ENCODE measurements at places on chromosomes 7 and 10.
A peak's percentile ranks its signal among the peaks of the same experiment; 100 is the strongest.

GRCh38 chr10:14531974-14532373 lies 201.2 kb upstream of the FRMD4A start:
- DNase-seq, result no peak

- no peak for DNase-seq
Measured at GRCh38 chr7:110974441-110974840, 116.5 kb upstream of the LRRN3 start.

DNA sequence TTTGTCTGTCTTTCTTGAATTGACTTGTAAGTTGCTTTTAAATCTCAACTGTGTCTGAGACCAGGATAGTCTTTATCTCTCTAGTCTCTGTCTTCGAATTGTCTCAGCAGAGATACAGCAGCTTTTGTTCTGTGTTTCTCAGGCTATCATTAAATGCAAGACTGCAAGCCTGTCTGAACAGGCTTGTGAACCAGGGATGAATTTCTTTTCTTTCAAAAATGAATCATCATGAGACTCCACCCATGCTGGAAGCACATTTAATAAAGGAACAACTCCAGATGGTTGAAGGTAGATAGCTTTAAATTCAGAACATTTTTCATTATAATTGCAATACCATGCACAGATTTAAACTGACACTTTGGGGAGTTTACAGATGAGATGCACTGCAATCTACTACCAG lies 155.9 kb downstream of the SEC23IP start:
- DNase-seq, result no peak

- no peak for DNase-seq
Measured at GRCh38 chr10:101576211-101576863, 11.7 kb downstream of the POLL start.

- DNase-seq, result no peak
Measured at GRCh38 chr10:36899652-36900051, 225.7 kb upstream of the ANKRD30A start.

DNA sequence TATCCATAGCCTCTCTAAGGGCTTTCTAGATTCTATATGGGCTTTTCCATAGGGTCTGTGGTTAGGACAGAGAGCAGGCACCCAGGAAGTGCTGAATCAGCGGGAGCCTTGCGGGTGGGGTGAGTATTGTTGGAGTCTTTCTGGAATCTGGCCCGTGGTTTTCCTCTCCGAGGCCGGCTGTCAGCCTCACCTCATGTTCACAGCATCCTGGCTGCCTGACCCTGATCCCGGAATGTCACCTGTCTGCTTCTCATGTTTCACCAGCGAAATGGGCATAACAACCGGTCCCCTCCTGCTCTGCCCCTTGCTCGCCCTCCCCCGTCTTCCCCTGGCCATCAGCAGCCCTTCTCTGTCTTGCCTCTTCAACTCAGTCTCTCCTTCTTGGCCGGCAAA lies 36.5 kb downstream of the DDIT4 start:
- DNase-seq, result no peak

- no peak for DNase-seq
Measured at GRCh38 chr10:44587488-44588318, 202.8 kb upstream of the CXCL12 start.

- DNase-seq, result no peak
Measured at GRCh38 chr7:107581387-107582013, 1.5 kb downstream of the BCAP29 start.

- DNase-seq, result no peak
Measured at GRCh38 chr10:8531116-8531515, 476.6 kb downstream of the GATA3 start.

- DNase-seq, result no peak
Measured at GRCh38 chr7:117364339-117365080, 41.7 kb upstream of the WNT2 start.

GRCh38 chr10:60406182-60406581 lies 16.5 kb upstream of the ANK3 start:
- DNase-seq, result no peak

DNA sequence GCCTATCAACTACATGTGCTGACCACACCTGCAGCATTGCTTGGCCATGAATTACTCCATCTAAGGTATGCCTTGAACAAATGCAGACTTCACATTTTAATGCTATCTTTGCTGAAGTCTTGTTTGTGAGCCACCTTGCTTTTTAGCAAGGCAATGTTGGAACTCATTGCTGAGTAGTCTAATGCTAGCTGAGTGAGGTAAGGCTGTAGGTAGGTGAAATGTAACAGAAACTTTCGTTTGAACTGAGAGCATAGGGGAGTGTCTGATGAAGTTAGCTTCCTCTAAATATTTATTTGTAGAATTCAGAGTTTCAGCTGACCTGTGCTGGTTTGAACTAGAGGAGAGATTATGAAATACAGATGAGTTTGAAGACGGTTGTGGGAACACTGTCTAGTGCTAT lies 238.5 kb downstream of the SEMA3A start:
- DNase-seq, result no peak

- no peak for DNase-seq
Measured at GRCh38 chr10:43315535-43316207, 48.8 kb upstream of the RASGEF1A start.

DNA sequence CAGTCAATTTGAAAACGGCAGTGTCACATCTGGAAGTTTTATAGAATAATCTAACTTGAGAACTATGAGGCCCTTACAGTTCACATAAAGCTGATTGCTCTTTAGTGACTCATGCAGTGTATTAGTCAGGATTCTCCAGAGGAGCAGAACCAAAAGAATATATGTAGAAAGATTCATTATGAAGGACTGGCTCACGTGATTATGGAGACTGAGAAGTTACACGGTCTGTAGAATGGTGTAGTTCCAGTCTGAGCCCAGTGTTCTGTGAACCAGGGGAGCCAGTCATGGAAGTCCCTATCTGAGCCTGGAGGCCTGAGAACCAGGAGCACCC lies 21.5 kb downstream of the RBM33 start:
- no peak for DNase-seq

GRCh38 chr7:110531186-110531585 lies 559.7 kb upstream of the LRRN3 start:
- DNase-seq, result no peak

- DNase-seq, result peak; percentile 23
Measured at GRCh38 chr10:118720685-118721538, 33.9 kb downstream of the CACUL1 start.

DNA sequence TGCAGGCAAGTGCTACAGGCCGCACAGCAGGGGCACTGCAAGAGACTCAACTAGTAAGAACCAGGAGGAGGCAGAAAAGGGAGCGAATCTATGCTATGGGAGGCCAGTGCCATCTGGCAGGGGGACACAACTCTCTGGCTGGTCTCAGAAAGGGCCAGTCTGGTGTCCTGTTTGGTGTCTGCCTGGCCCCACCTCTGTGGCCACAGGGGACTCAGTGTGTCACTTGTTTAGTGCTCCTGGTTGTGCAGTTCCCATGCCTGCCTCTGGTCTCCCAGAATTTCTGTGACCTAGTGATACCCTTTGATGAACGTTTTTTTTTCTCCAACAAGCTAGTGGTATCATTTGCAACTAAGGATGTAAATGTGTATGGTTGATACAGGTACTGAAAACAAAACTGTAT lies 59.2 kb upstream of the JCAD start:
- no peak for DNase-seq

- no peak for DNase-seq
Measured at GRCh38 chr7:88167223-88167622, 52.6 kb downstream of the SRI start.

- DNase-seq, result peak; percentile 48
Measured at GRCh38 chr10:27241010-27241651, 534 bp upstream of the ACBD5 start.

GRCh38 chr10:72173262-72173618 lies 42.6 kb upstream of the ANAPC16 start:
- DNase-seq, result no peak

GRCh38 chr10:78604286-78604685 lies 464.5 kb upstream of the ZMIZ1 start:
- DNase-seq, result no peak

GRCh38 chr10:7610026-7610425 lies 56.7 kb downstream of the ITIH5 start:
- no peak for DNase-seq

DNA sequence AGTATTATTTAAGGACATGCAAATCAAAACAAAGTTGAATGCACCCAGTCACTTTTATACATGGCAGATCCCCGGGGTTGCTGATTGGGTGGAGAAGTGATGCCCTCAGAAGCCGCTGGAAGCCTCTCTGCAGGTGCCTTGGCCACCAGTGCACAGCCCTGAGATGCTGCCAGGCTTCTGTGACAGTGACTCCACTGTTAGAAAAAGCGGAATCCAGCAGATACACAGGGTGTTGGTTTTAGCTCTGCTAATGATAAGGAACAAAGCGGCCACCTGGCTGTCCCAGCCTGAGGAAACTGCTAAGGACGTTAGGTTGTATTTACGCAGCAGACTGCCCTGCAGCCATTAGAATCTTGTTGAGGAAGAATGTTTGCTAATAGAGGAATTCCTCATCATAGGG lies 47.5 kb downstream of the JAKMIP3 start:
- no peak for DNase-seq

DNA sequence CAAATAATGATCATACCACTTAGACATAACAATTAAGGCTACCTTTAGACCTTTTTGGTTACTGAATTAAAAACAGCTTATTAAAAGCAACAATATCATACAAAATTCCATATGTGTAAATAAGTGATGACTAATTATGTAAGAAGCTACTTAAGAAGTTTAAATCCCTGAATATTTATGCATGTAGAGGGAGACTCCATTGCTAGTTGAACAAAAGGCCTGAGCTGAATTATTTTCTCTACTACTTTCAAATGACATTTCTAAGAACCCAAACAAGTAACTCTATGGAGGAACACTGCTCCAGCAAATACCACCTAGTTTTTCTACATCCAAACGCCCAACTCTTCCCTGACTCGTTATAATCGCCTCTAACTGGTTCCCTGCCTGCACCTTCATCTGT lies 31.5 kb downstream of the EPC1 start:
- DNase-seq, result no peak

DNA sequence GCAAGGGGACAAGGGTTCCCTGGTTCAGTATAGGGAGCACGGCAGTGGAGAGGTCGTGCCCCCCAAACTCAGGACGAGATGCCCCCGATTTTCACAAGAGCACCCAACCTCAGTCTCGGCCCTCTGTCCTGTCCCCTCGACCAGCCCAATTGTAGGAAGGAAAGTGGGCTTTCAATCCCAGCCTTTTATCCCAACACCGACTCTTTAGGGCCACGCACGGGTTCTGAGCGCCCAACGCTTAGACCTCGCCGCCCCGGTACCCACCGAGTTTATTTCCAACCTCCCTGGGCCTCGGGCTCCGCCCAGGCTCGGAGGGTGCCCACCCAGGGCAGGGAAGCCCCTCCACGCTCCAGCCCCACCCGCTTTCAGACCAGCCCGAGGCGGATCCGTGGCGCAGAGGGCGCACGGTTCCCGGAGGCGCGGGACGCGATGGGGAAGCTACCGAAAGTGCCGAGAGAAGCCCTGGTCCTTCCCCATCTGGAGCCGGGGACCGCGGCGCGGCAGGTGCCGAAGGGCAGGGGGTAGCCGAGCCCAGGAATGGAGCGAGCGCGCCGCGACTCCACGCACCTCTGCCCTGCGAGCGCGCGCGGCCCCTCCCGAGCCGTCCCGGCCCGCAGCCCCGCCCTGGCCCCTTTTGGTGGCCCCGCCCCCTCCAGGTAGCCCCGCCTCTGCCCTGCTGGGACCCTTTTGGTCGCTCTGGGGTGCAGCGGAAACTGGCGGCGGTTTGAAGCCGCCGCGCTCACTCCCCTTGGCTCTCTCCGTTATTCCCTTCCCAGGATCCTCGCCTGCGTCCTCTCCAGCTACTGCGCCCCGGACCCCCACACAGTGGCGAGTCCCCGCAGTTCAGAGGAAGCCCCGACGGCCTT lies 20.4 kb downstream of the GRID2IP start:
- DNase-seq, result peak; percentile 71

GRCh38 chr10:36771725-36772124 lies 353.7 kb upstream of the ANKRD30A start:
- no peak for DNase-seq

DNA sequence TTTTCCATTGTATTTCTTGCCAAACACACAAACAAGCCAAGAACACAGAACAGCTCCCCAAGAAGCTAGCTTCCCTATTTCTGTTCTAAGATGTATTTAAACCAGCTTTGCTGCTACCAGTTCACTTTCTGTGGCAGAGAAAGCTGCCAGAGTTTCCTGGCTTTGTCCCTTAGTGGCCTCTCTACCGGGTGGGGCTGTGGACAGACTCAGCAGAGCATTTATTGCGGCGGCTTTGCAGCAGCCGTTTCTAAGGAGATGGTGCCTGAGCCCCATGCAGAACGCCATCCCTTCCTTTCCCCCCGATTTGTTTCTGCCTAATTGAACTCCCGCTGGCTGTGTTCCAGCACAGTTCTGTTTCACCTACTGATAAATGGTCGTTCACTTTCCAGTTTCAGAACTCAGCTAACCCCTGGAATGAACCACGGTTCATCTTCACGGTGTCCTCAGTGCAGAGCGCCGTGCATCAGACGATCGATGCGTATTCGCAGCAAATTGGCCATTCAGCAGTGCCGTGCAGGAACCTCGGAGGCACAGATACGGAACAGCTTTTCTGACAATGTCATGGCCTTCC lies 33.8 kb upstream of the SFMBT2 start:
- no peak for DNase-seq

DNA sequence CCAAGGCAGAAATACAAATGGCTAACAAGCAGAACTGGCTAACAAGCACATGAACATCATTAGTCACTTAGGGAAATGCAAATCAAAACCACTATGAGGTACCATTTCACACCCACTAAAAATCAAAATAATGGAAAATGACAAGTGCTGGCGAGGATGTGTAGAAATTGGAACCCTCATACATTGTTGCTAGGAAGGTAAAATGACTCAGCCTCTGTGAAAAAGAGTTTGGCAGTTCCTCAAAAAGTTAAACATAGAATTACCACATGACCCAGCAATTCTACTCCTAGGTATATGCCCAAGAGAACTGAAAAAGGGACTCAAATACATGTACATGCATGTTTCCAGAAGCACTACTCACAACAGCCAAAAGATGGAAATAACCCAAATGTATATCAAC lies 52.8 kb upstream of the ANAPC16 start:
- no peak for DNase-seq

DNA sequence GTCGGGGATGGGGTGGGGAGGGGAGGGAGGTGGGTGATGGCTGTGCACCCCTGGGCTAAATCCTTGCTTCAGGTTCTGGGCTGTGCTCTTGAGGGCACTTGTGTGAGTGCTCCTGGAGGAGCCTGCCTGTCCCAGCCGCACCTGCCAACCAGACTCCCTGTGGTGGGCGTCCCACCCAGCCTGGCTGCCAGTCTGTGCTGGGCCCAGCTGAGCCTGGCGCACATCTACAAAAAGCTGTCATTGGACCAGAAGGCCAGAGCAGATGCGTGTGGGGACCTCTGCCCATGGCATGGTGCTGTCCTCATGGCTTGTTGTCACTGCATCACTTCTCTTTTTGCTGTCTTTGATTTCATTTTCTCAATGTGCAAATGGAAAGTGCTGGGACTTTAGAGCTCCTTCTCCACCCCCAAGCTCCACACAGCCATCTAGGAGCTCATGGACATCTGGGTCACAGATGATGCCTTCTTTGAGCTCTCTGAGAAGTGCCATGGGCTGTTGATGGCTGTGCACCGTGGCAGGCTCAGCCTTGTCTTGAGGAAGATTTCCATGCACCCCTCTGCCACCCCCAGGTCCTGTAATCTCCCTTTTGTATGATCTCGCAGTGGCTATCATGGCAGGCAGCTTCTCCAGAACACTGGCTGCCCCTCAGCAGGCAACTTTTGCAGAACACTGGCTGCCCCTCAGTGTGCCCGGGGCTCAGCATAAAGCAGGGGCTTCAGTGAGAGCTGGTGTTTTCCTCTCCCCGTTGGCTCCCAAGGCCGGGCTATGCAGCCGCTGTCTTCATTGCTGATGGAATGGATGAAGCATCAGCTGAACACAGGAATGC lies 83.9 kb downstream of the ADCY1 start:
- no peak for DNase-seq

Measured in CD4-positive, alpha-beta T cell treated with Interferon gamma for 1 hour (primary cell).